Mesenteric fat pad (tissue), 1 donor: ENCODE measurements at places on chromosomes 11 and 22.

DNA sequence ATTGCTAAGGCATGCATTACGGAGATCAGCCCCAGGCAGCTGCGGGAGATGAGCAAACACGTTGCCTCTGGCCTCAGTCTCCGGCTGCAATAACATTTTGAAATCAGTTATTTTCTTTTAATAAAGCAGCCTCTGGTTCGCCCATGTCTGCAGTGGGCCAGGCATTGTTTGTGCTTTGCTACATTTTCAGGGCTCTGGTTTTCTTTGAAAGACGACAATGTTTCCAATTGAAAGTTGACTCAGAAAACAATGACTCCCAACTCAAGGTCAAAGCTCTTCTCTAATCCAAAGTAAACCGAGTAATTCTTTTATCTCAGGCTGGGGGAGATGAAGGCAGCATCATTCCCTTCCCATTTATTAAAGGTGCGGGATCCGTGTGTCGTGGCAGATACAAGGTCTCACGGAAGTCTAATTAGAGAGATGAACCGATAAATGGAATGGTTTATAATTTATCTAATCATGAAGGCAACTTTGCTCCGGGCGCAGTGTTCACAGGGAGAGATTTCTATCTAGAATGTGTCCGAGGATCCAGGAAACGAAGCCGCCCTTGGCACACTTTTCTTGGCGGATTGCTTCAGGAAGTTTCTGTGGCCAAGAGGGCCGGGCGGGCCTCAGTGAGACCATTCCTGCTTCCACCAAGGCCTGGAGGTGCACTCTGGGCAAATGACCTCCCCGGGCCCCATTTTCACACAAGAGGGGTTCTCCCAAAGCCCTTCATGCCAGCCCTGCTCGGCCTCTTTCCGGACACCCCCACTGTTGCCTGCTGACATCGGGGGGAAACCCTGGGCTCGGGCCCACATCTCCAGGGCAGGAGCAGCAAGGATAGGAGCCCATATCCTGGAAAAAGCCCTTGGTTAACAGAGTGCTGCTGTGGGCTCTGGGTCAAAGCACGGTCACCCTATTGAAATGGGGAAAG is 811.4 kb downstream of the BRD1 start:
- peak; percentile 81 for DNase-seq

GRCh38 chr11:131311776-131312514 is 58.5 kb upstream of the NTM start:
- no peak for DNase-seq

- no peak for DNase-seq
Observed at GRCh38 chr22:20571531-20572007, 64.2 kb downstream of the MED15 start.

- DNase-seq = no peak
Observed at GRCh38 chr22:28883657-28883916, 215 bp downstream of the ZNRF3 start.

- DNase-seq = no peak
Observed at GRCh38 chr11:1565904-1566247, 6.2 kb downstream of the DUSP8 start.

- DNase-seq = no peak
Observed at GRCh38 chr11:11414996-11415395, 61.9 kb upstream of the CSNK2A3 start.

GRCh38 chr11:132330515-132330914 is 960.1 kb downstream of the NTM start:
- DNase-seq = no peak

- no peak for DNase-seq
Observed at GRCh38 chr11:125140233-125140632, 24.3 kb upstream of the PKNOX2 start.
